NCI-H226 (cell line): ENCODE measurements at places on chromosomes 11 and 22.
A peak's percentile ranks its signal among the peaks of the same experiment; 100 is the strongest.

- no peak for DNase-seq
Measured at GRCh38 chr11:89452780-89453179, 38.4 kb downstream of the NOX4 start.

DNA sequence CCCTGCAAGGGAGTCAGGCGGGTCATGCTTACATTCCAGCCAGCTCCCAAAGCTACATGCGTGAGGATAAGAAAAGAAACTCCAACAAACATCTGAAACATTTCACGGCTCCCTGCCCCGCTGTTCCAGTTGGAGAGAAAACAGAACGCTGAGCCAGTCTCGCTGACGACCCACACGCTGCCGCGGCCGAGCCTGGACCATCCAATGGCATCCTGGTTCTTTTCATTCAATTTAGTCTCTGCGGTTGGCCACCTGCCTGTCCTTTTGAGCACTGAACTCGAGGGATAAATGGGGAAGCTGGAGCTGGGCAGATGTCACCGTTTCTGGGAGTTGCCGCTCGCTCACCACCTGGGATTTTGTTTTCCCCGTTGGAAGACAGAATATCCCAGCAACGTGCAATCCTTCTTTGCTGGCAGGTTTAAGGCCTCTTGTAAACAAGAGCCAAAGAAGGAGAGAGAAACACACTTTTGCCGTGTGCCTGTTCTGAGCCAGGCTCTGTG lies 45.3 kb upstream of the SHISAL1 start:
- no peak for DNase-seq

GRCh38 chr11:119195680-119196079 lies 10.4 kb downstream of the NHERF4 start:
- DNase-seq, result peak; percentile 76

DNA sequence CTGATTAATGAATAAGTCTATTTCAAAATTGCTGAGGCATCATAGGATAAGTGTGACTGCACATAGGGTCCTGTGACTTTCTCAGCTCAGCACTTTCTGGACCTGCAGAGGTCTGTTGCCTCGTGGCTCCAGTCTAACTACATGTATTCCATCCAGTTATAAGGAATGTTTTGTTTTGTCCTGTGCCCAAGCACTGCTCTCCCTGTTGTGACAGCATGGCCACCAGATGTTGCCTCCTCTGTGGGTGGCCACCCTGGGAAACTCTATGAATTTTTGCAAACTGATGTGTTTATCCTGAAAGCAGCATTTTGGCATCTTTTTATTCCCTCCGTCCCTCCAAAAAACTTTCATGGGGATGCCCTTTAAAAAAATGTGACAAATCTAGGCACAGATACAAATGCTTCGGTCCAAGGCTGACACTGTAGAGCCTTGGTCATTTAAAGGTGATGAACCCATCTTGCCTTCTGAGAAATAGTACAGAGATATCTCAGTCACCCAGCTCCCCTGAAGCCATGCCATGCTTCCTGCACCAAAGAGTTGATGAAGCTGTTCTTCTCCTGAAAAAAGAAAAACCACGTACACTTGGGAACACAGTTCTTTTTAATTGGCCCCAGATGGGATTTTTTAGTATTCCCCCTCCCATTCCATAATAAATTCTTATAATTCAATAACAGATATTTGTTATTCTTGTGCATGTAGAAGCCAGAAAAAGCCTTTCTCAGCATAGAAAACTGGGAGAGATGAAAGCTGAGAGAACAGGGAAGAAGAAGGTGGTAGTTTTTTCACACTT lies 72.6 kb downstream of the CCDC34 start:
- no peak for DNase-seq

DNA sequence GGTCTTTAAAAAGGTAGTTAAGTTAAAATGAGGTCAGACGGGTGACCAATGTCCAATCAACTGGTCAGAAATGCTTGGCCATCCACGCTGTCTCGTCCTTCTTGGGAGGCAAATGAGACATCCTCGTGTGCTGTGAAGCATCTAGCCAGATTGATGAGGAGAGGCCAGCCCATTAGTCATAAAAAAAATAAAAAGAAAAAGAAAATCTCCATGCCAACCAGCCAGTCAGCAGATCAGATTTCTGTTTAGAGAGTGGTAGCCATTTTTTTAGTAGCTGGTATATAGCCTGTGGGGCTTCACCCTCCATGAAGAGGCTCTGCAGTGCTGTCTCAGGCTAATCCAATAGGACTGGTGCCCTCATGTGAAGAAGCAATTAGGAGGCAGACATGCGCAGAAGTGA lies 343.1 kb upstream of the SYN3 start:
- no peak for DNase-seq

GRCh38 chr11:27394781-27395228 lies 31.8 kb upstream of the CCDC34 start:
- DNase-seq, result no peak

DNA sequence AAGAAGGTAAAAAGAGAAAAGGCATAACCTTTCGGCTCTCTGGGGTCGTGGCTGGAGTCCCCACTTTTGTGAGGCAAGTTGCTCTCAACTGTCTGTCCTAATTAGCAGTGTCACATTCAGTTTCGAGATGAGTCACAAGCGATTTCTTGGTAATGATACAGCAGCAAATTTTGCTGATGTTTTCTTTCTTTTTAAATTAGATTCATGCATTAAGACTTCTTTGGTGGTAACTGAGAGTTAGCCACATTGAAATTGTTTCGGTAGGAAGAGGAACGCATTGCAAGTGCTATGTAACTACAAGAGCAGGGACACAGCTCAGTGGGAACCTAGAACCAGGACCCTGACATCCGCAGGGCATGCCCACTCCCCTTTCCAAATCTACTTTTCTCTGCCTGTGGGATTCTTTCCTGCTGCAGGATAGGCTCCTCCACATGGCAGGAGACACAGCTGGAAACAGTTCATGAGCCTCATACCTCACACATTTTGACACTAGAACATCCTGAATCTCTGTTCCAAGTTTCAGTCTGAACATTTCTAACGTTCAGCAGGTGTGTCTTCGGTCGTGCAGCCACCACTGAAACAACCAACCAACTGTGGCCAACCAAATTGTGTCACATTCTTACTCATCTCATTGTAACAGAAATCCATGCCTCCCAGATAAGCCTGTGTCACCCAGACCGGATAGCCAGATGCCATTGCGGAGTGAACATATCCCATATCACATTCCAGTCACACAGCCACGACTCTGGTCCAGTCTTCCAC lies 987.6 kb downstream of the NTM start:
- DNase-seq, result no peak

DNA sequence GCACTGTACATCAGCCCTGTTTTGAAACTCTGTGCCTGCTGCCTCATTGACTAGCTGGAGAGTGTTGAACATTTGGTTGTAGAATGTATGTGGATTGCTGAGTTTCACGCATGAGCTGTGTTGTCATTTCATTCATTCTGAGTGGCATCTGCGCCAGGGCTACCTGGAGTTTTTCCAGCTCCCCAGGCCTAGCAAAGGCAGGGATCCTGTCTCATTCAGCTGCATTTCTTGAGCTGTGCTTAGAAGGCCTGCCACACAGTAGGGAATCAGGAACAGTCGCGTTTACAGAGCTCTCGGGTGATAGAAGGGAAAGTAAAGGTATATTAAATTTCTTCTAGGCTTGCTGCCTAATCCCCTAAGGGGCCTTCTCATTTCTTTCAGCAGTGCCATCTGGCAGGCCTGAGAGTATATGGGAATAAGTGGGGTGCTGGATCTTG lies 44.3 kb downstream of the PTPRJ start:
- DNase-seq, result no peak

- DNase-seq, result no peak
Measured at GRCh38 chr22:39208013-39208680, 36.6 kb downstream of the PDGFB start.

DNA sequence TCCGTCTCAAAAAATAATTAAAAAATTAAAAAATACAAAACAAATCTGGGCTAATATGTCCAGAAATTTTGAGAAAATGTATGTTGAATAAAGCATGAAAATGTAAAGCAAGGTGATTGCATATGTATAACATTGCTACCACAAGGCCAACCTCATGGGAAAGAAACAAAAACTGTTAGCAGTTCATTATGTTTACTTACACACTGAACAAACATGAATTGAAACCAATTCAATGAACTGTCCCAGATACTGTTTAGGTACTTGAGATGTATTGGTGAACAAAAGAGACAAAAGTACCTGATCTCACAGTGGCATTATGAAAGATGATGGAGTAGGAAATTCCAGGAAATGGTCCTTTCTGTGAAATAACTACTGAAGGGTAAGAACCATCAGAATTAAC lies 43.8 kb upstream of the IGLL5 start:
- no peak for DNase-seq

GRCh38 chr11:64879244-64879900 lies 951 bp upstream of the EHD1 start:
- DNase-seq, result no peak
